ENCODE measurements at places on chromosomes 6 and 20.

DNA sequence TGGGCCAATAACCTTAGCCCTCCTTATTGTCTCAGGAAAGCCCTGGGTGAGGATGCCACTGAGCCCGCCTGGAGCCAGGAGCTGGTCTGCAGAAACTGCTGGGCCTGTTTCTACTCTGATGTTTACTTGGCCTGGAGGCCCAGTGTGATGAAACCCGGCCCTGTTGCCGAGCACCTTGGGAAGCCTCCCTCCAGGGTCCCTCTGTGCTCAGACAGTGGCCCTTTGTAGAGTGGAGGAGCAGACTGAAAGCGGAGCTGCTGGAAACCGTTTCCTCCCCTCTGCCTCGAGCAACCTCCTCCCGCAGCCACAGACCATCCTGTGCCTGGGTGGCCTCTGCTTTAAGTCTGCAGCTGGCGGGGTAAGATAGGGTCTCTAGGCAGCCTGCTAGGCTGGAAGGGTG is 84.1 kb upstream of the EPB41L1 start:
- DNase-seq: no peak

- no peak for DNase-seq
Measured at GRCh38 chr6:36336779-36337241, at the start of gene BNIP5. TSS of gene BNIP5 (minus strand) at chr6:36336888. CDS start at chr6:36330690, 6,198 bp downstream.

GRCh38 chr6:139147628-139148027 is 12.7 kb downstream of the HECA start:
- no peak for DNase-seq

- no peak for DNase-seq
Measured at GRCh38 chr20:3116341-3116740, 31.8 kb upstream of the AVP start.

DNA sequence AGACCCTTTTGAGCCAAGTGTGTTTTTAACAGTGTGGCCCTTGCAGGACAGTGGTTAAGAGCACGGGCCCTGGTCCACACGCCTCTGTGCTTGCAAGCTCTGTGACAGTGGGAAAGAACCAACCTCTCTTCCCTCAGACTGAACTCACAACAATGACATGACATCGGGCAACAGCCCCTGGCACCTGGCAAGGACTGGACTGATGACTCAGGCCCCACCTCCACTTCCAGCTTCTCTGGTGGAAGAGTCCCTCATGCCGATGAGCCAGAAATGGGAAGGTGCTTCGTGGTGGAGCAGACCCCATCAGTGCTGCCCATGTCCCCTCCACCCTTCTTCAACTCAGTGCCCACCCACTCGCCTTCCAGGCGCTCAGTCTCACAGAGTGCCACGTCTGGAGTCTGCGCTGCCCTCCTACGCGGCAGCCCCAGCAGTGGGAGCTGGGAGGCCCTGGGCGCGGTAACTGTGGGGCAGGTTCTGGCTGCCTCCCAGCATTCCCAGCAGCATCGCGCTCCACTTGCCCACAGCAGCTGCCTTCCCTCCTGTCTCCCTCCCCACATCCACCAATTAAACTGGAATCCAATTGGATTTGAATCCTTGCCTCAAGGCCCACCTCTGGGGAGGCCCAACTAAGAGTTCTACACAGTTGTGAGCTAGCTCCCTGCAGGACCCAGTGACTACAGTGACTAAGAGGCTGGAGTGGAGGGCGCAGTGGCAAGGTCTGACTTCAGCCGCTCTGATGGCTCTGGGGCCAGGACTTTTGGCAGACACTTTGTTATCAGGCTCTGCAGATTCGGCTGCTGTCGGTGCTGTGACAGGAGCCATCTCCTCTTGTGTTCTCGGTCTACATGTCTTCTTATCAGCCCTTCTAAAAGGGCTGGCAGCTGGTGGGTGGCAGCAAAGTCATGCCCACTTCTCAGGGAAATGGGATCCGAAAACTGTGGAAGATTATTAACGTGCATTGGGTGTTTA is 156.8 kb upstream of the MLN start:
- DNase-seq: no peak

DNA sequence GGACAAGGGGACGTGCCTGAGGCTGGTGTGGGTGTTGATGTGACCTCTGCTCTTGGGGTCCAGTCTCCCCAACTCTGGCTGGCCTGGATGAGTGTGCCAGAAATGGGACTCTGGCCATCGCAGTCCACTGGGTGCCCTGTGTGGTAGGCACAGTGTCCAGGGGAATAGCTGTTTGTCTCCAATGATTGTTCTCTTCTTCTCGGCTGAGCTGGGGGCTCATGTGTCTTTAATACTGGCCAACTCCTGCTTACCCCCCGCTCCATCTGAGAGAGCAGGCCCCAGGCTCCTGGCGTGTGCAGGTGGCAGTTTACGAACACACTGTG is 45.0 kb downstream of the RBM38 start:
- no peak for DNase-seq

DNA sequence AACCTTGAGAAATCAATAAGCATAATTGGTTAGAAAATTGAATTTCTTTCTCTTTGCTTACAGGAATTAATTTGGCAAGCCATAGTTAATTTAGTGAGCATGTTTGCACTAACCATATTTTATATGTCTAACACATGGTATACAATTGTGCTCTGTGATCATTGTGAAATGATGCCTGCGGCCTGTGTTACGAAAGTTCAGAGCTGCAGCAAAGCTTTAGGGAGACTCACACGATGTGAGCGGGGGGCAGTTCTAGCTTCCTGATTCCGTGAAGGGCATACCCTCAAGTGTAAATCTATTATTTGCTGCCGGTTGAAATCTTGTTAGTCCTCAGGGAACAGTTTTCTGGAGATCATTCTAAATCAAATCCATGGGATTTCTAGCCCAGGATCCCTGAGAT is 25.5 kb upstream of the ADTRP start:
- no peak for DNase-seq

DNA sequence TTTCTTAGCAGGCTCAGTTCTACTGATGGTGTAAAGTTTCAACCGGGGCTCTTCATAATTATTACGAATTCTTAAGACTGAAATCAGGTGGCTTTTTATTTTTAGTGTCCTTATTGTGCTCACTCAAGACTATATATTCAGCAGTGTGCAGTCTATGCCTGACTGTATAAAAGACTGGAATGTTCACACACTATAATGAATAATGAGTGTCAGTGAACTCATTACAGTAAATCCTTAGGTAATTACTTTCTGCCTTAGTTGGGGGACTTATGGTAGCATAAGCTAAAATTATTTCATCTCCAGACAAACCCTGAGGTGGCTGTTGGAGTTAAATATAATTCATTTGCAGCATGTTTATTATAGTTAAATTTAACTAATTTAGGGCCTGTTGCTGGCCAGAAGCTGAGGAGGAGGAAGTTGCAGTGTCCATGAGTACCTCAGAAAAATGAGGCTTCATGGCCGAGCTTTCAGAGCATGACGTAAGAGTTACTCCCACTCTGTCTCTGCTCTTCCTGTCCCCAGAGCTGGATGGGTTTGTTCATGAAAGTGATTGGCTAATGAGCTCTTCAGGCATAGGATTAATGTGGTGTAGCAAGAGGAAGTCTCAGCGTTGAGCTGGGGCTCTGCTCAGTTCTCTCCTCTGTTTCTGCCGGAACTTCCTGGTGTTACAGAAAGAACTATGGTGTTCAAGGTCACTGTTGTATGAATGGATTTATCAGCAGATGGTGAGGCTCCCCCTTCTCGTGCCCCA is 335.7 kb downstream of the NRN1 start:
- DNase-seq: no peak

GRCh38 chr6:13432526-13433184 is 54.7 kb downstream of the GFOD1 start:
- no peak for DNase-seq

- peak; percentile 58 for DNase-seq
Measured at GRCh38 chr20:62808211-62808865, 3.7 kb downstream of the OGFR start.

GRCh38 chr20:2053615-2054014 is 48.0 kb upstream of the STK35 start:
- DNase-seq: no peak

DNA sequence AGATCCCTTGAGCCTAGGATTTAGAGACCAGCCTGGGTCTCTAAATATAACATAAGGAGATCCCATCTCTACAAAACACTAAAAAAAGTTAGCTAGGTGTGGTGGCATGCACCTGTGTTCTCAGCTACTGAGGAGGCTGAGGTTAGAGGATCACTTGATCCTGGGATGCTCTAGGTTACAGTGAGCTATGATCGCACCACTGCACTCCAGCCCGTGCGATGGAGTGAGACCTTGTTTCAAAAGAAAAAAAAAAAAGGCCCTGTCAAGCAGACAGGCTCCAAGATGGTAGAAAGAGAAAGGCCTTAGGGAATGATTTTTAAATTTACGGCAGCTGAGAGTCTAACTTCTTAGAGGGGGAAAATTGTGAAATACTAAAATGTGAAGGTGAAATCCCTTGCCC is 22.6 kb upstream of the NCOA3 start:
- DNase-seq: no peak
